ENCODE measurements at places on chromosomes 5 and 9.
A peak's percentile ranks its signal among the peaks of the same experiment; 100 is the strongest.

DNA sequence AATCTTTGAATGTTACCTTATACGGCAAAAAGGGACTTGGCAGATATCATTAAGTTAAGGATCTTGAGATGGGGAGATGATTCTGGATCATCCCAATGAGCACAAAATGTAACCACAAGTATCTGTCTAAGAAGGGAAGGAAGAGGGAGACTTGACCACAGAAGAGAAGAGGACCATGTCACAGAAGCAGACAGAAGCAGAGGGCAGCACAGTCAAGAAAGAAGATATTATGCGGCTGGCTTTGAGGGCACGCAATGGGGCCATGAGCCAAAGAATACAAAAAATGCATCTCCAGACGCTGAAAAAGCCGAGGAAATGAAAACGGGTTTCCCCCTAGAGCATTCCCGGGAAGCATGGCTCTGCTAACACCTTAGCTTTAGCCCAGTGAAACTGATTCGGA, 225.3 kb downstream of the NR2F1-AS1 start:
- DNase-seq: no peak

- DNase-seq: no peak
Measured at GRCh38 chr9:86500667-86501435, 146.6 kb upstream of the TUT7 start.

GRCh38 chr5:175427762-175428161, 16.2 kb downstream of the DRD1 start:
- no peak for DNase-seq

GRCh38 chr5:56259002-56259511, 25.9 kb upstream of the ANKRD55 start:
- no peak for DNase-seq

DNA sequence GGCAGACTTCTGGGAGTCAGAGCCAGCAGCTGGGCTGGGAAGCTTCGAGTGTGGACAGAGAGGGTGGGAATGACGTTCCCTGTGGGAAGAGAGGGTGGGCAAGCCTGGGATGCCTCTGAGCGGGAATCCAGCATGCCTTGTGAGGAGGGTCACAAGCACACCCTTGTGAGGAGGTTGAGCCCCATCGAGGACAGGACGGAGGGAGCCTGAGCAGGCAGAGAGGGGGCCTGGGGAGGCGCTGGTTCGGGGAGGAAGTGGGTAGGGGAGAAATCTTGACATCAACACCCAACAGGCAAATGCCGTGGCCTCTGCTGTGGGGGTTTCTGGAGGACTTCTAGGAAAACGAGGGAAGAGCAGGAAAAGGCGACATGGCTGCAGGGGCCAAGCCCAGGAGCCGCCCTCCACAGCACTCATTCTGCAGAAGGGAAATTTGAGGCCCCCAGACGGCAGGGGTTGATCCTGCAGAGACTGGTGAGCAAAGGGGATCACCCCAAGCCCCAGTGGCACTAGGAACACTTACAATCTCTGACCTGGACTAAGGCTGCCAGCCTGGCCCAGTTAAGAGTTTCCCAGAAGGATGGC, 1.1 kb upstream of the IL13 start:
- DNase-seq: no peak

- DNase-seq: no peak
Measured at GRCh38 chr5:171956887-171957495, 49.4 kb downstream of the FBXW11 start.

- no peak for DNase-seq
Measured at GRCh38 chr5:111928511-111928910, 171.5 kb upstream of the NREP start.

- no peak for DNase-seq
Measured at GRCh38 chr5:35540002-35540401, 77.7 kb upstream of the SPEF2 start.

- no peak for DNase-seq
Measured at GRCh38 chr5:174610968-174611367, 113.4 kb upstream of the MSX2 start.

- peak; percentile 10 for DNase-seq
Measured at GRCh38 chr5:151905557-151905961, 19.1 kb downstream of the GLRA1 start.

DNA sequence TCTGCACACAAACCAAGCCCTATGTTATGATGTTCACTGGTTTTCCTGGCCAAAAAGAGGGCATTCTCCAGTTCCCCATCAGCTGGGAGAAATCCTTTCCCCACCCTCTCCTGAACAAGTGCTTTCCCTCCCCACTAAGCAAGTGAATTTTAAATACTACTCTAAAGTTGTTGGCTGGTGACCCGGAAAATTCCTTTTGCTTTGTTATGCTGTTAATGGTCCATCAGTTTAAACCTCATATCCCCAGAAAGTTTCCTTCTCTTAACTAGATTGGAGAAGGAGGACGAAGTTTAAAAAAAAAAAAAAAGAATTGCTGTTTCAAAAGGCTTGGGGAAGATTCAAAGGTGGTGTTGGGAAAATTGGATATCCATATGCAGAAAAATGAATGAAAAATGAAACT, 21.9 kb upstream of the SPRY4 start:
- no peak for DNase-seq

DNA sequence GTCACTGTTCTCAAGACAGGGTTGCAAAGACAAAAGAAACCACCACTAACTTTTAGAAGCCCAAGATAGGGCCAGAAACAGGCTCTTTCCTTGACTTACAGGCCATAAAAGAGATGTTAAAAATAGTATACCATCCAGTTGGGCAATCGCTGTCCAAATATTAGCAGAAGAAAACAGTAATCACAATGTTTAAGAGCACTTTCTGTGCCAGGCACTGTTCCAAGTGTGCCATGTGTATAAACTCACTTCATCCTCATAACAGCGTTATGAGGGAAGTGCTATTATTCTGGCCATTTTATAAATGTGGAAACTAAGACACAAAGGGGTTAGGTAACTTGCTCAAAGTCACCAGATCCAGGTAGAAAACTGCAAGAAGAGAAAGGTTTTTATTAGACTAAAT, 111.7 kb downstream of the KCNN2 start:
- DNase-seq: no peak

DNA sequence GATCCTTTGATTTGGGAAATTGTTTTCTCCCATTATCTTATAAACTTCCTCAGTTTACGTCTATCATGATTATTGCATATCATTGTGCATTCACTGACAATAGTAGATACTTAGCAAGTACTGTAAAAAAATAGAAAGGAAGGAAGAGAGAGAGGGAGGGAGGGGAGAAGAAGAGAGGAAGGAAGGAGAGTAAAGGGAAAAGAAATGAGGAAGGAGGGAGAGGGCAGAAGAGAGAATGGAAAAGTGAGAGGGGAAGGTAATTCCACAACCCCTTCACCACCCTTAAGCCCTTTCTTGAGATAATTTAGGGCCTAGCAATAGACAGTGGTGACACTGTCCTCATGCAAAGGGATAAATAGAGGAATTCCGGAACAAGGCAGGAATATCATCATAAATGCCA, 64.4 kb downstream of the NFIB start:
- DNase-seq: no peak

GRCh38 chr9:116387934-116388698, 234.5 kb downstream of the PAPPA start:
- DNase-seq: no peak

DNA sequence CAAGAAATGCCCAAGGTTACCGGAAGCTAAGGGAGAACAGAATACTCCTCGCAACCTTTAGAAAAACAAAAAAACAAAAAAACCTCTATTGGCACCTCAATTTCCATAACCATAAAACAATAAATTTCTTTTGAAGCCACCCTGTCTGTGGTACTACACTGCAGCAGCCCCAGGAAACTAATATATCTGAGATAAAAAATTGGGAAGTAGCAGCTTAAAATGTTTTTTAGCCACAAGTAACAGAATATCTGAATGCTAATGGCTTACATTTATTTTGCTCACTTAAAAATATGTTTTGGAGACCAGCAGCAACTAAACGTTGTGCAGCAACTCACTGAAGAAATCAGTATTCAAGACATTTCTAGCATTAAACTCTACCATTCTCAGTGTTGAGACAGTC, 969.6 kb downstream of the DNAH5 start:
- DNase-seq: no peak

DNA sequence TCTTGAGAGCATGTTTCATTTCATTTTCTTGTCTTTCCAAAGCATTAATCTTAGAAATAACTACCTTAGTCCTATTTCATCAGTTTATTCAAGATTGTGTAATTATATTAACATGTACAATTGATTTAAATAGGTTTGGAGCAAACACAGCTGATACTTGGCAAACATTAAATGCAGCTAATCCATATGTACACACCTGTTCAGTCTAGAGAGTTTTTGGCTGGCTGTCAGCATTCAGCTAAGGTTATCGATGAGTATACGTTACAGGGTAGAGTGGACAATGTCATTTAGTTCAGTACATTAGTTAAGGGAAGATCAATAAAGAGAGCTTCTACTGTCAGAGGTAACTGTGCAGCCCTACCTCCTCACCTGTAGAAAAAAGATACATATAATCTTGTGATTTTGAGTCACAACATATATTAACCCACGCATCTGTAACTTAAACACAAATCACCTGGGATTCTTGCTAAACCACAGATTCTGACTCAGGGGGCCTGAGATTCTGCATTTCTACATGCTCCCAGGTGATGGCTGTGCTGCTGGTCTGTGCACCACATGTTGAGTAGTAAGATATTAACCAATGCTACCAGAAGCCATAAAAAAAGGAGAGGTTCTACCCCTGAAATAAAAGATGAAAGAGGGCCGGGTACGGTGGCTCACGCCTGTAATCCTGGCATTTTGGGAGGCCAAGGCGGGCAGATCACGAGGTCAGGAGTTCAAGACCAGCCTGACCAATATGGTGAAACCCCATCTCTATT, 34.1 kb upstream of the PCA3 start:
- no peak for DNase-seq

DNA sequence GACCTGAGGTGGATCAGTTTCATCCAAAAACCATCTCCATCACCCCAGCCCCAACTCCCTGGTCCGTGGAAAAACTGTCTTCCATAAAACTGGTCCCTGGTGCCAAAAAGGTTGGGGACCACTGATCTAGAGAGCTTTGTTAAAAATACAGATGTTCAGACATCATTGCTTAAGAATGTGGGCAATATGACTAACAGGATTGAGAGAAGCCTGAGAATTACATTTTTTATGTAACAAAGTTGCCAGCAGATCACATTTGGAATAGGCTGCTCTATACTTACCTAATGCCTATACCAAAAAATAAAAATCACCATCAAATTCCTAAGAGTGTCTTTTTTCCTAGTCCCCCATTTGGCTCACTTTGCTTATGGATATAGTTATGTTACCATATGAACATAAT, 143.3 kb downstream of the RAPGEF6 start:
- DNase-seq: no peak

DNA sequence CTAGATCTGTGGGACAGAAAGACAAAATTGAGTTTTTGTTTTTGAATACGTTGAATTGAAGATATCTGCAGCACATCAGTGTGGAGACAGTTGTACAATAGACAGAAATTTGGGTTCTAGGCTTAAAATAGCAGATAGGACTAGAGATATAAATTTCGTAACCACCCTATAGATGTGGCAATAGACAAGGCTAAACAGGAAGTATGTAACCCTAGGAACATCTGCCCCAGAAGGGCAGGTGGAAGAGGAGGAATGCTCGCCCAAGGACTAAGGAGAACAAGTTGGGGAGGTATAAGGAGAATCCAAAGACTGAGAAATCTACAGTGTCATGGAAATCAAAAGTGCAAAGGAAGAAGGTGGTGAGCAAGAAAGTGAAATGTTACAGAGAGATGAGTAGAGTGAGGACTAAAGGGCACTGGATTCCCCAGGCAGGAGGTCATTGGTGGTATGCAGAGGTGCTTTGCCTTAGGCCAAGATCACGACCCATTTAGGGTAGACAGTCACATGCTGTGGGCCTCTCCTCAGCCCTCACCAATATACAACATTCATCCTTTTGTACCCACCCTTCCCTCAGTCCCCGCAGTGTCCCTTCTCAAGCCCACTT, 109.1 kb upstream of the ELL2 start:
- no peak for DNase-seq

DNA sequence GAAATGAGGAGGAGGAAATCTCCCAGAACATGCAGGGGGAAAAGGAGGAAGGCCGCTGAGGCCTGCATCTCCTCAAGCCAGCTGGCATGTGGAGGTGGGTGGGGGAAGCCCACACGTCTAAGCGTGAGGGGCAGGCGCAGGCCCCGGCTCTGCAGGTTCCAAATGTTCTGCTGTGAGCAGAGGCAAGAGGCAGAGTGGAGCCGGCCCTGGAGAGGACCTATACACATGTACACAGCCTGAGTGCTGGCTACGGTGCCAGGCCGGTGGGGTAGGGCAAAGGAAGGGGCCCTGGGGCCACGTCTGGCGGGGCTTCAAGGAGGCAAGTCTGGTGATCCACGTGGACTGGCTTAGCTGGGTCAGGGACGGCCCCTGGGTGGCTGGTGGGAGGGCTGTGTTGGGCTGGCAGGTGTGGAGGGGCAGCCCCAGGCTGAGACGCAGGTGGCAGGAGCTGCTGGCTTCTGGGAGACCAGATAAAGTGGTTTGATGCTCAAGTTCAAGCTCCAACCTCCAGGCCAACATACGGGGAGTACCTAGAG, 26.4 kb downstream of the LPCAT1 start:
- no peak for DNase-seq

- DNase-seq: no peak
Measured at GRCh38 chr5:125440905-125441304, 694.5 kb upstream of the ZNF608 start.

GRCh38 chr9:15541872-15542271, 11.0 kb upstream of the CCDC171 start:
- DNase-seq: no peak

DNA sequence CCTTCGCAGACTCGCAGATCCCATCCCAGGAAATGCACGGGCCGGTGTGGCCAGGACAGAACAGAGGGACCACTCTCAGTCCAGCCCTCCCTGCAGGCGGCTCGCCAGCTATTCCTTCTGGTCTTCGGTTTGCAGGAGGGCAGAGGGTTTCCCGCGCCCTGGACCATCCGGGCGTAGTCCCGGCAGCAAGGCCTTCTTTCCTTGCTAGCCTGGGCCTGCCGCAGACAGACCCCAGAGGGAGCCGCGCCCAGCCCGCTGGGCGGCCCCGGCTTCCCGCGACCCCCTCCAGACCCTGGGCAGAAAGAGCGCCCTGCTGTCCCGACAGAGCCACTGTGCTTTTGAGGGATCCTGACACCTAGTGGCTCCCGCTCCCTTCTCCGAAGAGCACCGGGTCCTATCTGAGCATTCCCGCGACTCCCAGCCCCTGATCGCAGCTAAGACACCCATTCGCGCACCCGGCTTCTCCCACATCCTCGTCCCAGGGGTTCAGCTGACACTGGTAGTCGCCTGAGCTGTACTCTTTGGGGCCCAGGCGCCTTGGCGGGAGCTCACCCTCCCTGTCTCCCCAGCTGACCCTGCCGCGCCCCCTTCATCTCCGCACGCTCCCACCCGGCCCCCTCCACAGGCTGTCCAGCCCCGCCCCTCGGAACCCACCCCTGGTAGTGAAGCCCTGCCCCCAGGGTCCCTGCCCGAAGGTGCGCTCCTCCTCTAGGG, 1.1 kb downstream of the CFAP90 start:
- DNase-seq: peak; percentile 60

DNA sequence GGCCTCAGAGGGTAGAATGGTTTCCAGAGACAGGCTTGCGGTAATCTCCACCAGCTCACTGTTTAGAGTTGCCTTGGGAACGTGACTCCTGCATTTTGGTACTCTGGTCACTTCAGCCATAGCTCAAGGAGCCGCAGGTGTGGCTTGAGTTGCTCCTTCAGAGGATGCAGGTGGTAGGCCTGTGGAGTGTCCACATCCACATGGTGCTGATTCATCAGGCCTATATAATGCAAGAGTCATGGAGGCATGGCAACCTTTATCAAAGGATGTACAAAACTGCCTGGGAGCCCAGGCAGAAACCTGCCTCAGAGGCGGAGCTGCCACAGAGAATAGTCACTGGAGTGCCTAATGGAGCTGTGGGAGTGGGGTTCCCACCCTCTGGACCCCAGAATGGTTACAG, 114.2 kb downstream of the ANXA1 start:
- no peak for DNase-seq

All from NCI-H526 (cell line).